CD8-positive, alpha-beta T cell (primary cell): ENCODE measurements at places on chromosomes 12 and 14. TPM values are rescaled to one million over a fixed set of nuclear protein-coding genes. Genes with fewer than 3 reads are reported as not detected.

Gene CLEC9A
- not detected for total RNA-seq

Gene C14orf119
- total RNA-seq, result 3.5 TPM

Gene OR10AD1
- total RNA-seq, result not detected

Gene EML1
- not detected for total RNA-seq

Gene SSTR1
- total RNA-seq, result not detected

Gene SAMD15
- total RNA-seq, result 0.50 TPM

Gene PDZRN4
- total RNA-seq, result not detected

Gene MANSC4
- not detected for total RNA-seq

Gene PRB2
- not detected for total RNA-seq

Gene INF2
- 49.1 TPM for total RNA-seq

Gene KRT5
- not detected for total RNA-seq

Gene KRT77
- total RNA-seq, result not detected

Gene LRP1-AS
- total RNA-seq, result not detected

Gene CCDC38
- not detected for total RNA-seq

Gene MIP
- total RNA-seq, result not detected

Gene TNS2
- 2.5 TPM for total RNA-seq

Gene ANO4
- not detected for total RNA-seq

Gene CD27
- 38.4 TPM for total RNA-seq

Gene CDCA3
- total RNA-seq, result 0.61 TPM

Gene SPSB2
- total RNA-seq, result 2.6 TPM

Gene SLC35F4
- not detected for total RNA-seq

Gene KRT71
- total RNA-seq, result not detected

Gene ITGA7
- total RNA-seq, result 1.0 TPM

Gene PROX2
- total RNA-seq, result 0.43 TPM

Gene SERPINA10
- not detected for total RNA-seq

Gene TBX3
- total RNA-seq, result not detected

Gene CLECL1
- total RNA-seq, result 1.4 TPM

Gene CLEC1A
- total RNA-seq, result not detected
